ENCODE measurements at places on chromosomes 3 and 15. TPM values are rescaled to one million over a fixed set of nuclear protein-coding genes. Genes with fewer than 3 reads are reported as not detected.

EXOSC7 gene
- total RNA-seq, result 47.2 TPM

LMCD1 gene
- 3.3 TPM for total RNA-seq

FOXB1 gene
- total RNA-seq, result 0.09 TPM

CPLX3 gene
- total RNA-seq, result 0.07 TPM

EOMES gene
- total RNA-seq, result 0.35 TPM

ISL2 gene
- total RNA-seq, result 6.8 TPM

TIPIN gene
- total RNA-seq, result 22.8 TPM

SYNPR gene
- total RNA-seq, result not detected

RPL35A gene
- 1,951 TPM for total RNA-seq

- DNase-seq, result peak; percentile 48
Measured at GRCh38 chr15:66701422-66702034, 508 bp upstream of the SMAD6 start.

GRCh38 chr3:114420072-114420471, 126.2 kb downstream of the TIGIT start:
- DNase-seq, result no peak

DNA sequence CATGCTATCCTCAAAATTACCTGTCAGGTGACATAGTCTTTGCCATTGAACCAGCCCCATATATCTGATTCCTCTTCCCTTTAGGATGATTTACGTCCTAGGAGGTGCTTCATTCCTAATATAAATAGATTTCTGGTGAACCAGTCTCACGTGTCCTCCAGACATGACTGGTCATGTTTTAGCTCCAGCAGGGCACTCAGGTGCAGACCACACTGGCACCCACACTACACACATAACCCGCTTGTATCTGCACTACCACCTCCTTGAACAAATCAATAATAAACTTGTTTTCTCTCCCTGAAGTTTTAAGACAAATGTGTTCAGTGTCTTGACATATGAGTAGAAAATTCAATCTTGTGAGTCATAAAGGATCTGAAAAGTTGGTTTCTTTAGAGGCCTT, 155.5 kb downstream of the GOLIM4 start:
- no peak for DNase-seq

- no peak for DNase-seq
Measured at GRCh38 chr3:147195887-147196286, 210.5 kb downstream of the ZIC4 start.

DNA sequence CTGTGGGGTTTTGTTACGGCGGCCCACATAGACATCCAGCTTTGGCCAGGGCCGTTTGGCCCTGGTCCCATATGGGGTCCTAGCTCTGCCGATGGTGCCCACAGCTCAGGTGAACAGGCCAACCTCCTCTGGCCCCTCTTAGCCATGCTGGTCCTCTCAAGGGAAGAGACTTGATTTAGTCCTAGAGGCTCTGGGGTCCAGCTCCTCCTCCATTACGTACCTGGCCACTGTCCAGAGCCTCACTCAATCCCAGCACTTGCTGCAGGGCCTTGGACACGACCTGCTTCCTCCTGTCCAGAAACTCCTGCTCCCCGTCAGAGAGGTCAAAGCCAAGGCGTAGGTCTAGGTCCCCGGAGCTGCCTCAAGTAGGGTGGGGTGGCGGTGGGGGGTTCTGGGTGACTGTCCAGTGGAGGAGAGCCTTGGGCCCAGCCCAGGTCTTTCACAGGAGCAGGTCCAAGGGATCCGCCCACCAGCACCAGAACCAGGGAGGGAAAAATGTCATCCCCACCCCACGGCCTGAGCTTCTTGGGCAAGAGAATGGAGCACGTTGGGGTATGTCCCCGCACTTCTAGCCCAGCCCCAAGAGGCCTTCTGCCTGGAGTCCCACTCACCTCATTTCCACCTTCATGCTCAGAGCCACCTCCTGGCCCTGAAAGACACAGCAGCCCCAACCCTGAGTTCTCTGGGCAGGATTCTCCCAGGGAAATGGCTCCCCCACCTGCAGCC, 6.8 kb downstream of the PLA2G4F start:
- DNase-seq, result no peak

- no peak for DNase-seq
Measured at GRCh38 chr3:21059404-21059803, 691.6 kb downstream of the ZNF385D start.

GRCh38 chr3:32450992-32451659, 51.5 kb downstream of the CMTM6 start:
- DNase-seq, result no peak

- DNase-seq, result no peak
Measured at GRCh38 chr3:120769436-120769835, 26.9 kb downstream of the GTF2E1 start.

- DNase-seq, result no peak
Measured at GRCh38 chr3:120931593-120931992, 23.6 kb downstream of the STXBP5L start.

- no peak for DNase-seq
Measured at GRCh38 chr3:129621626-129622225, 15.2 kb upstream of the PLXND1 start.

- no peak for DNase-seq
Measured at GRCh38 chr15:61396235-61396919, 167.3 kb upstream of the RORA start.

DNA sequence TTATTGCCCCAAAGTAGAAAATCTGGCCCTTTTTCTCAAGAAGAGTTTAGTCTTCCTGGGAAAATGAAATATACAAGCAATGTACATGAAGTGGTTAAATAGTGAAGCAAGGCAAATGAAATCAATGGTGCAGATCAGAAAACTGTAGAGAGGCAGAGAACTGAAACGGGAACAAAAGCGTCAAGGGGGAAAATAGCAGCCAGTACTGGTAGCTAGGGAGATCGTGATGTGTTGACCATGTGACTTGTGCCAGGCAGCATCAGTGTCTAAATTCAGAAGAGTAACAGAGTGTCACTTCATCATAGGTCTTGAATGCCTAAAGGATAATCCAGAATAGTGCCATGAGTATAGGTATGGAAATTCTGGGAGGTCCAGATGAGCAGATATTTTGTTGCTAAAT, 163.1 kb downstream of the CHL1 start:
- DNase-seq, result no peak

DNA sequence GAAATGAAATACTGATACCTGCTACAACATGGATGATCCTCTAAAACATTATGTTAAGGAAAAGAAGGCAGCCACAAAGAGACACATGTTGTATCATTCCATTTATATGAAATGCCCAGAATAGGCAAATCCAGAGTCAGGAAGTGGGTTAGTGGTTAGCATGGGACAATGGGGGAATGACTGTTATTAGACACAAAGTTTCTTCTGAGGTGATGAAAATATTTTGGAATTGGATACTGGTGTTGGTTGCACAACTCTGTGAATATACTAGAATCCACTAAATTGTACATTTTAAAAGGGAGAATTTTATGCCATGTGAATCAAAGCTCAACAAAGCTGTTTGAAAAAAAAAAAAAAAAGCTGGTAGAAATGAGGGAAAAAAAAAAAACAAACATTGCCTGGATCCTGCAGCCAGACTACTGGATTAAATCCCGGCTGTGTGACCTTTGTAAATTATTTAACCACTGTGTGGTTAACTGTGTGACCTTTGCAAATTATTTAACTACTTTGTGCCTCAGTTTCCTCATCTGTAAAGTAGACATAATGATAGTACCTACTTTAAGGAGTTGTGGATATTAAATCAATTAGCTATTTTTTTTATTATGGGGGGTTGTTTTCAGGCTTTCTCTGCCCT, 75.6 kb upstream of the PRICKLE2 start:
- no peak for DNase-seq

DNA sequence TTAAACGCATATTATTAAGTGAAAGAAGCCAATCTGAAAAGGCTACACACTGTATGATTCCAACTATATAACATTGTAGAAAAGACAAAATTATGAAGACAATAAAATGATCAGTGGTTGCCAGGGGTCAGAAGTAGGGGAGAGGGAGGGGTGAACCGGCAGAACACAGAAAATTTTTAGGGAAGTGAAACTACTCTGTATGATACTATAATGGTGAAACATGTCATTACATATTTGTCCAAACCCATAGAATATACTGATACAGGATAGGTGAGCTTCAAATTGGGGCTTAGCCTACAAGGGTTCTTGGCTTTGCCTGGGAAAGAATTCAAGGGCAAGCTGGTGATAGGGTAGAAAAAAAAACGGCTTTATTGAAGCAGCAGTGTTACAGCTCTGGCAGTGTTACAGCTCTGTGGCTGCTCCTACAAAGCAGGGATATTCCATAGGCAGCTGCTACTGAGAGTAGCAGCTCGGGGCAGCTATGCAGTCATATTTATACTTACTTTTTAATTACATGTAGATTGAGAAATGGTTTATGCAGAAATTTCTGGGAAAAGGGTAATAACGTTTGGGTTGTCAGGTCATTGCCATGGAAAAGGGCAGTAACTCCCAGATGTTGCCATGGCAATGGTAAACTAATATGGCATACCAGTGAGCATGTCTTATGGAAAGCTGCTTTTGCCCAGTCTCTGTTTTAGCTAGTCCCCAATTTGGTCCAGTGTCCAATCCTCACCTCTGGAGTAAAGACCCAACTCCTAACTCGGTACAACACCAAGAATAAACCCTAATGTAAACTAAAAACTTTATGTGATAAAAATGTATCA, 125.1 kb upstream of the SLC25A36 start:
- DNase-seq, result no peak

- DNase-seq, result no peak
Measured at GRCh38 chr3:155424323-155424710, 130.8 kb upstream of the STRIT1 start.

DNA sequence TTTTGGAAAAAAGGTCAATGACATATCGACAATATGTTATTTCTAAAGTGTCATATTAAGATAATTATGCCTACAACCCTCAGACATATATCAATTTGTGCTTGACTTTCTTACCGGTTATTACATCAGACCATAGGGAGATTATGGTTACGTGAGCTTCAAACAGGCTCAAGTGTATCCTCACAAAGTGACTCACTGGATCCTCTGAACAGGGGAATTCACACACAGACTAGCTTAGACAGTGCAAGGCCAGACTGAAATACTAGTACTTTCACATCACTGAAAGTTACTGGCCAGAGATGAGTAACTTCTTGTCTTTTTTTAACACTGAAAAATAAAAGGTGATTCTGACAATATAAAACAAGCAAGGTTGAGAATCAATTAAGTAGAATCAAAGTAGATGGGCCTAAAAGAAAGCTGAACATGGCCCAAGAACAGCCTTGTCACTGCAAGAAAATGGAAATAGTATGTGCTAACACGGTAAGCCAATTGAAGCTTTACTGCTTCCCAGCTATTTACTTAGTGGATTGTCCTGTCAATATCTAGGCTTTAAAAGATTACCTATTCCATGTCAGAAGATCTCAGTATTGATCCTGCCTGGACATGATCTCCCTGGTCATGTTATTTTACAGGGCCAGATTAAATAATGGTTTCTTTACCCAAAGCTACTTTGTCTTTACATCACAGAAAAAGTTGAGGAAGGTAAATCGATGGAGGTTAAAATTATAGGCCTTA, 848.6 kb downstream of the ROBO1 start:
- DNase-seq, result peak; percentile 18

GRCh38 chr15:65414841-65415621, 7.7 kb downstream of the IGDCC4 start:
- no peak for DNase-seq

DNA sequence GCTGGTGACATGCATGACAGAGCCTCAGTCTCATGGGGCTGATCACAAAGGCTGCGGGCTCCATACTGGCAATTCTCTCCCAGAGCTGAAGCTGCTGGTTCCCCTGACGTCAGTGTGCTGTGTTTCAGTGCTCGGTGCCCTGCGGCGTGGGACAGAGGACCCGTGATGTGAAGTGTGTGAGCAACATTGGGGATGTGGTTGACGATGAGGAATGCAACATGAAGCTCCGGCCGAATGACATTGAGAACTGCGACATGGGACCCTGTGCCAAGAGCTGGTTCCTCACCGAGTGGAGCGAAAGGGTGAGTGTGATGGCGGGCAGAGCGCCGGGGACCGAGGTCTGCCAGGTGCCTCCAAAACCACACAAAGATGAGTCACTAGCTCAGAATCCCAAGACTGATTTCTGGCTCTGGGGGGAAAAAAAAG, 62.0 kb upstream of the NR2E3 start:
- no peak for DNase-seq

GRCh38 chr15:101560722-101561583, 71.4 kb upstream of the PCSK6 start:
- no peak for DNase-seq

- no peak for DNase-seq
Measured at GRCh38 chr3:141291559-141292355, 60.1 kb downstream of the PXYLP1 start.
